ENCODE measurements at places on chromosomes 11 and 22.
A peak's percentile ranks its signal among the peaks of the same experiment; 100 is the strongest.

GRCh38 chr11:71482746-71483364 lies 29.9 kb downstream of the NADSYN1 start:
- no peak for DNase-seq

DNA sequence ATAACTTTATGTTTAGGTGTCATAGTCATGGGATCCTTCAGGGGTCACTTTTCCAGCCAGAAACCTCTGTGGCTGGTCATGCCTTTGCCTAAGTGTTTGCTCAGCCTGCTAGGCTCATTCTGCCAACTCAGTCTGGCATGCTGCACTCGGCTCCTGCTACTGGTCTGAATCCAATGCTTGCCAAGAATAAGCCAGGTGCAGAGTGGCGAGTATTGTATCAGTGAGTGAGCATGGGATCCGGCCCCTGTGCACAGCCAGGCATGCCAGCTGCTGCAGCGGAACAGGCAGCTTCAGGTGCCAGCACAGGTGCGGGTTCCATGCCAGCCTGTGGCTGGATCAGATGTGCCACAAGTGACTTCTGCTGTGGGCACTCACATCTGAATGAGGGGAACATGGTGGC lies 1269.3 kb upstream of the CNTN5 start:
- no peak for DNase-seq

GRCh38 chr11:35494957-35495490 lies 30.4 kb downstream of the PAMR1 start:
- DNase-seq = no peak

GRCh38 chr11:9789910-9790309 lies 126.0 kb downstream of the SWAP70 start:
- no peak for DNase-seq

GRCh38 chr11:6474806-6475500 lies 1.2 kb upstream of the TRIM3 start:
- no peak for DNase-seq

- DNase-seq = no peak
These were observed 16.1 kb upstream of the HORMAD2 start for GRCh38 chr22:30064172-30064571.

GRCh38 chr22:47588578-47588960 lies 826.1 kb downstream of the TBC1D22A start:
- no peak for DNase-seq

DNA sequence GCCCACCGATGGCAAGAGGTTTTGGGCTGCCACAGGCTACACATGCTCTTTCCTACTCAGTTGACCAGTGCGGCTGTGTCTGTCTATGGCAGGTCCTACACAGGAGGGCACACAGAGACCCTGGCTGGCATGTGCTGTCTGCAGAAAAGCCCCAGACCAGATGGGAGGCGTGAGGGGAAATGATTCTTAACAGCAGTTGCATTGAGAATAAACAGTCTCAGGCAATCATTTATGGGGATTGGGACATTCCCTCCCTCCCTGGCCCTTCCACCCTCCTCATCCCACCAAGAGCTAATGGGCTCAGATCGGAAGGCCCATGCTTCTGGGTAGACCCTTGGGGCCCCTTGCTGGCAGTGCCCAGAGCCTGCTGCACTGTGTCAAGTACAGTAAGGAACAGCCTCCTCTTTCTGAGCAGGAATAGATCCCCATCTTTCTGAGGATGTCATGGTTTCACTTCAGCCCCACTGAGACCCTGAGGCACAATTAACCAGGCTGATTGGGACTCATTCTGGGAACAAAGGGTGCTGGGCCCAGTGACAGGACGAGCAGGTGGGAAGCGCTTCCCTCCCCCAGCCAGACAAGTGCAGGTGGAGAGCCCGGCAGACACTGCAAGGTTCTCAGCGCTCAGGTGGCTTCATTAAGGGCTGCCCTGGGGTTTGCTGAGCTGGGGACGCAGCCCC lies 28.3 kb downstream of the TSPAN18 start:
- DNase-seq = no peak

- no peak for DNase-seq
These were observed 702 bp downstream of the BIRC2 start for GRCh38 chr11:102347462-102348370.

DNA sequence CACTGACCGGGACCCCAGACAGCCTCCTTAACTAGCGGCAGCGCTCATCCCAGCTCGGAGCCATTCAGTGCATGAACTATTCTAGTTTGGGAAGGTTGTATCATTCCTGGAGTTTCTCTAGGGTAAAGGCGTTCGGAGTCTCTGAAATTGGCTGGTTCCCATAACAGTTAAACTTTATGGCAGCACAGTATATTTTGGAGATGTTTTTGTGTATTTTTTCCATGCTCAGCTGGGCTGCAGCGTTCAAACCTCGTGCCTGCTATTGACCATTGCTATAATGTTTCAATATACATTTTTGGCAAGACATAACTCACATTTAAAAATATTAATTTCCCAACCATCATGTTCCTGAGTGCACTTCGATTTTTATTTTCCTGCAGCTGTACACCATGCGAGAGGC lies 169.7 kb downstream of the ST3GAL4 start:
- DNase-seq = no peak

- DNase-seq = no peak
These were observed 41.6 kb downstream of the BDNF start for GRCh38 chr11:27658535-27659236.

GRCh38 chr11:127472505-127472904 lies 471.9 kb upstream of the KIRREL3 start:
- no peak for DNase-seq

GRCh38 chr22:29197096-29197495 lies 8.6 kb upstream of the EMID1 start:
- DNase-seq = no peak

DNA sequence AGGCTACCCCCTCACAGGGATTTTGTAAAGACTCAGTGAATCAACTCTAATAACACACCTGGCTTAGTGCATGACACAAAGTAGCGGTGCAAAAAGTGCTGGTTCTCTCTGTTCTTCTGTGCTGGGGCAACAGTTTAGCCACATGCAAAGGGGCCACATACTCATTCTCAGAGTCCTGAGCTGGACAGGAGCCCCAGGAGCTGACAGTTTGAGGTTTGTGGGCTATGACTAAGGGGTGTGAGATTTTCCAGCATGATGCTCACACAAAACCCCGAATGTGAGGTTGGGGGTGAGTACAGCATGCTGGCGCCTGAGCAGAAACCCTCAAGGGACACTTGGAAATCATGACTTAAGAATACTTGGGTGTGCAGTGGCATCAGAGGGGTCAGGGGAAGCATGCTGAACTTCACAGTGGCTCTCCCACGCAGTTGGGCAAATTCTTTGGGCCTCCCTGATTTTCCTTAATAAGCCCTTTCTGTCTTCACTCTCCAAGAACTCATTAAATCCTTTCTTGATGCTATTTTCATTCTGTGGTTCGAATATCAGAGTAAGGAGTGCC lies 31.0 kb downstream of the TMPRSS5 start:
- peak; percentile 7 for DNase-seq

GRCh38 chr11:117701781-117702180 lies 95.2 kb downstream of the DSCAML1 start:
- DNase-seq = no peak

DNA sequence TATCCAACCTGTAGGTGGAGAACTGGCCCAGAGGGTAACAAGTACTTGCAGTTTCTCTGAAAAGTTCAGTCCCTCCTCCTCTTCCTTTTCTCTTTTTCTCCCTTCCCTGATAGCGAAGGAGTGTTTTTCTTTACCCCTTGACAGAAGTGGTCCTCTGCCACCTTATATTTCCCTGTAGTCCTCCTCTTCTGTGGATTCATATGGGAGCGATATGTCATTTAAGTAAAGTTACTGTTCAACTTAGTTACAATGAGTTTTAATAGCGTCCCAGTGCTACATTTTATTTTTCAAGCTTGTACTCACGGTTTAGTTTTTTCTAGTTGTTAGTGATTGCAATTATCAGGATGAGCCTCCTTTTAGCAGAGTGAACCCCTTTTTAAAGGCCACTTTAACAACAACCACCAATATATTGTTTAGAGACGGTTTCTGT lies 1.4 kb downstream of the PCF11 start:
- DNase-seq = no peak

DNA sequence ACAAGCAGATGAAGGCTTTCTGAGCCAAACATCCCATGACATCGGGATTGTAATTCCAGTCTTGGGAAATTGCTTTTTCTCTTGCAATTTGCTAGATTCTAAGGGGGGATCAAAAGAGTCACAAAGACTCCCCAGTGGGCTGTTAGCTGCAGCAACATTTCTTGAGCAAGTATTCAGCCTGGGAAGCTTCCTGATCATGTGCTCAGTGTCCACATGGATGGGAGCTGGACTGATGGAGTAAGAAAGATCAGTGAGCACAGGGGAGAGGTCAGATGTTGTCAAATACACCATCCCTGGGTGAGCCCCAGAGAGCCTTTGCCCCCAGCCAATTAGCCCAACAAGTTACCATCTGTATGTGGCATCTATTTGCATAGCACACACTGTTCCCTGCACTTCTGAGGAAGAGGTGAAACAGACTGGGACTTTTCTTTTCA lies 10.2 kb upstream of the GRK3 start:
- DNase-seq = no peak

DNA sequence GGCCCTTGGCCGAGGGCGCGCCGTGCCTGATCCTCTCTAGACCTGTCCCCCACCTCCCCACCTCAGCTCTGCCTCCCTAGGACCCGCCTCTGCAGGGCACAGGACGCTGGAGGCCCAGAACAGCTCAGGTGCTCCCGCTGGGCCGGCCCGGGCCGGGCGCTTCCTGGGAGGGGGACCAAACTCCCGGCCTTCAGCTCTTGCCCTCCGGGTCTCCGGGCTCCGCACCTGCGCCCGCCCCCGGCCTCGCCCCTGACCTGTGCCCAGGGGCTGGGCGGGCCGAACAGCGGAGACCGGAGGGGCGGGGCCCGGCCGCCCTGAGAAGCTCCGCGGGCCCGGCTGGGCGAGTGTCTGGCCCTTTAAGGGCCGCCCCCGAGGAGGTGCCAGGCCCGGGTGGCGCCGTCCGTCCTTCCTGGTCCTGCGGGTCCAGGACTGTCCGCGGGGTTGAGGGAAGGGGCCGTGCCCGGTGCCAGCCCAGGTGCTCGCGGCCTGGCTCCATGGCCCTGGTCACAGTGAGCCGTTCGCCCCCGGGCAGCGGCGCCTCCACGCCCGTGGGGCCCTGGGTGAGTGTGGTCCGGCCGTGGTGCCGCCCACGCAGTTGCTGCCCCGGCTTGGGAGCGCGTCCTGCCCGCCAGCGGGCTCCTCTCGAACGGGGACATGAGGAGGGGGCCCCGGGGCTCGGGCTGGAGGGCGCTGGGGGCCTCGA lies at the start of gene SSH3:
TSS of gene SSH3 (plus strand) at position 399 of the 703 bp plus-strand sequence. CDS start at position 495, 96 bp downstream.
- DNase-seq = no peak

- no peak for DNase-seq
These were observed 4.8 kb downstream of the SLC35C1 start for GRCh38 chr11:45809456-45810395.

- DNase-seq = no peak
These were observed 1.3 kb downstream of the UNC93B1 start for GRCh38 chr11:68002575-68002937.
